ENCODE measurements at places on chromosomes 13 and 19. TPM values are rescaled to one million over a fixed set of nuclear protein-coding genes. Genes with fewer than 3 reads are reported as not detected.

Gene KIR2DL4
- total RNA-seq, result not detected

Gene UBE2S
- 13.3 TPM for total RNA-seq

Gene CYSLTR2
- 0.78 TPM for total RNA-seq

Gene PLVAP
- 113 TPM for total RNA-seq

Gene EHD2
- total RNA-seq, result 44.3 TPM

Gene PRR20A
- total RNA-seq, result not detected

Gene CFAP97D2
- not detected for total RNA-seq

Gene PNMA8A
- total RNA-seq, result 24.6 TPM

Gene CEACAM3
- total RNA-seq, result not detected

DNA sequence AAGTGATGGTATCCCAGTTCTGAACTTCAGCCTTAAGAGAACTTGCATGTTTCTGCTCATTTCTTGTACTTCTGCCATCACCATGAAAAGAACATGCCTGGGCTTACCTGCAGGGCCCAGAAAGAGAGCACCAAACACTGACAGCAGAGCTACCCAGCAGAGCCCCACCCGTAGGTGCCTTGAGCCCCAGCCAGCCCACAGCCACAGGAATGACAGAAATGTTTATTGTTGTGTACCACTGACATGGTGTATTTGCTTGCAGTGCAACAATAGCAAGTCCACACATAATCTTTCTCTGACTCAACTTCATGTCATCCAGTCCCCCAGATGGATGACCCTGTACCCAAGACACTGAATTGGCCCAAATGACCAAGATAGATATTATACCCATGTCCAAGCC, 195.2 kb downstream of the TSHZ3 start:
- no peak for DNase-seq

- DNase-seq, result no peak
Measured at GRCh38 chr13:85828094-85828684, 29.0 kb upstream of the SLITRK6 start.

DNA sequence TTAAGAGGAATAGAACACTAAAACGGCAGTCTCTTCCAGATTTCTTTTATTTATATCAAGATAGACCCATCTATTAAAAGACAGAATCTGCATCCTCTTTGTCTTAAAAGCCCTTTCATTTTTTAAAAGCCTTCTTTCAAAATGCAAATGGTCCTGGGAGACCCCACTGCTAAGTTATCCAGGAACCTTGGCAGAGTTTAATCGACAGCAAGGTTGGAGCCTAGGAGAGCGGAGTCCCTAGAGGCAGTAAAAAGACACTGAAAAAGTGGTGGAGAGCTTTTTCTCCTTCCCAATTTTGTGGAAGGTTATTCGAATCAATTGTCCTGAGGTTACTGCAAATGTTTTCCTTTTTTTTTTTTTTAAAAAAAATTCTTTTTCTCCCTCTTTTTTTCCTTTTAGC, 294.7 kb downstream of the NALCN start:
- no peak for DNase-seq

DNA sequence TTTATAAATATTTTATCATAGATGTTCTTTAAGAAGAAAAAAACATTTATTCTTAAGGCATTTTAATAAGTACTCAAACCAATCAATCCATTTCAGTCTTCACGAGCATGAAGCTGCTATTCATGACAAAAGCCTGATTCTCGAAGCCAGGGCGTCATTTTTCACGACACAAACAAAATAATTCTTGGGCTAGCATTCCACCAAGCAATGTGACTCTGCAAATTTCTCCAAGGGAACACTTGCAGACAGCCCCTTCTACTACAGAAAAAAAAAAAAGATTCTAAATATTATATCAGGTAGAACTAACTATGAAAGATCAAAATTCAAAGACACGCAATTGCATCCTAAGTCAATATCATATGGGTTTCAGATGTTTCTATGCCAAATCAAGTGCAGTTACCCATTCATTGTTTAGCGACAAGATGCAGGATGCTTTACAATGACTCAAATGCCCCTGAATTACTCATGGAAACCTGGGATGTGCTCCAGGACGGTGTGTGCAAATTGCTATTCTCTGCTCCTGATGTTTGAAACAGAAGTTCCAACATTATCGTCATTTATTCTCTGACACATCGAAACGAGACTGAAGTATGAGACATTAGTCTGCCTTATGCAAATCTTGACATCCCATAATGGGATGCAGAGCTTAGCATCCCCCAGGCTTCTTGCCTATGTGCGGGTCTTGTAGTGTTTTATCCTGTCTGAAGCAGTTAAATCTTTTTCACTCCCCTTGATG, 517.7 kb downstream of the MYO16 start:
- no peak for DNase-seq

- DNase-seq, result no peak
Measured at GRCh38 chr13:108957369-108958012, 328.1 kb downstream of the MYO16 start.

GRCh38 chr19:39906820-39907611, 27.4 kb downstream of the FCGBP start:
- no peak for DNase-seq

DNA sequence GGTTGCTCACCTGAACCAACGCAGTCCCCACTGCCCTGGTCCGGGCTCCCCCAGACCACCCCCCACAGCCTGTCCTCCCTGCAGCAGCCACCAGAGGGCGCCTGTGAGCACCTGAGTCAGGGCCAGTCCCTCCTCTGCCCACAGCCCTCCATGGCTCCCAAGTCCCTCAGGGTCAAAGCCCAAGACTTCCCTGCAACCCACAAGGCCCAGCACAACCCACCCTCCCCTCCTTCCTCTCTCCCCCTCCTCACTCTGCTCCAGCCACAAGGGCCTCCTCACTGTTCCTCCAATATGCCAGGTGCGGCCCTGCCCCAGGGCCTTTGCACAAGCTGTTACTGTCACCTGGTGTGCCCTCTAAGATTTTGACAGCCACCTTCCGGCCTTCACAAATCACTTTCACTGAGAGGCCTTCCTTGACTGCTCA, 10.9 kb downstream of the GNA15 start:
- DNase-seq, result no peak

DNA sequence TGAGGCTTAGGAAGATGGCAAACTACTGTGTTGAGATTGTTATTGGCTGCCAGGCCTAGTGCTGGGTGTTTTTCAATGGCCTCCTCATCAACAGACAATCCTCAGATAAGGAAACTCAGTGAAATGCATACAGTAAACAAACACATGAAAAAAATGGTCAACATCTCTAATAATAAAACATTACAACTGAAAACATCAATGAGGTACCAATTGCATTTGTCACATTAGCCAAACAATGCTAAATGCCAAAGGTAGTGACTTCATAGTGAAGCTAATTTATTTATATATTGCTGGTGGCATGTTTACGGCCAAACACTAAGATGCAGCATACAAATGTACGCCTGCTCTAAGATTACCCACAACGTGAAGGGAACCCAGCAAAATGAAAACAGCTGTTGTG, 224.0 kb upstream of the UBL3 start:
- DNase-seq, result no peak

Measured in thyroid gland (tissue), 4 donors.